ENCODE measurements at places on chromosomes 4 and X.

DNA sequence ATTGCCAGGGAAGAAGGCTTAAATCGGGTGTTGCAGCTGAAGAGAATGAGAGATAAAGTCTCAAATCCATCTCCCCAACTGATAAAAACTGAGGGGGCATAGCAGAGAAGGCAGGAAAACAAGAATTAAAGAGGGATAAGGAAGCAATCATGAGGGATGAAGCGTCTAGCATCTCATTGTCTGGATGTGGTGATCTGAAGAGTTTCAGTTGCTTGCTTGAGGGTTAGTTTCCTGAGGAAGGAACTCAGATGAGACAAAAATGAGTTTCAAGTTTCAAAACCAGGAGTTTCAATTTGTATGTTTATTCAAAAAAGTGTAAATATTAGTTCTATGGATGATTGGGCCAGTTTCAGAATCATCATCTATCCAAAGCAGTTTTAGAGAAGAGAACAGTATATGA is 496.9 kb downstream of the RAB28 start:
- no peak for DNase-seq

GRCh38 chr4:54779476-54780148 is 121.9 kb downstream of the KIT start:
- no peak for DNase-seq

GRCh38 chr4:140088323-140088967 is 65.5 kb downstream of the MAML3 start:
- no peak for DNase-seq

- DNase-seq: no peak
These were observed 420.4 kb upstream of the CTSO start for GRCh38 chr4:156374069-156374468.

DNA sequence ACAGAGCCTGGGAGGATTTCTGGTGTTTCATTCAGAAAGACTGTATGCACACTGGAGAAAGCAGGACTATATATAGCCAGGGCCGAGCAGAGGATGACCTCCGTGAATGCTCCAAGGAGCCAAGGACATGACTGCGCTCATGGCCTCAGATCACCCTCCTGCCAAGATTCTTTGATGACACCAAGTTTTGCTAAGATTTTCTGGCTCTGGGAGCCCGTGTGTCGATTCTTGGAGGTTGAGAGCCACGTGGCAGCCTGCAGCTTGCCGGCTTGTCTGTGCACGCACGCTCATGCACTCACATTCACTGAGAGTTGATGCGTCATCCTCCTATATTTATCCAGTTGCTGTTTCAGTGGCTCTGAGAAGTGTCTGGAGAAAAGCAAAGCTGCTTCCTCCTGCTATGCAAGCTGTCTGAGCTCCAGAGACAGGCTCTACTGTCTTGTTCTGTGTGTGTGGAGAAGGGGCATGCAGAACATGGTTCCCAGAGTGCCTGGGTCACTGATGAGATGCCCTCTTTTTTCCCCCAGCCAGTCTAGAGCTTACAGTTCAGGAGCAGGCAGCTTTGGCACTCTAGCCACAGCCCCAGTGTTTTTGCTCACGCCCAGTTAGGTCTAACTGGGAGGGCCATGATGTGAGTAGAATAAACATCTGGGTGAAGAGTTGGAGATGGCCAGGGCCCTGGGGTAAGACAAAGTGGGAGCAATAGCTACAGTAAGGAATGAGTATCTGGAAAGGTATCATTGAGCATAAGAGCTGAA is 64.9 kb upstream of the SCOC start:
- no peak for DNase-seq

DNA sequence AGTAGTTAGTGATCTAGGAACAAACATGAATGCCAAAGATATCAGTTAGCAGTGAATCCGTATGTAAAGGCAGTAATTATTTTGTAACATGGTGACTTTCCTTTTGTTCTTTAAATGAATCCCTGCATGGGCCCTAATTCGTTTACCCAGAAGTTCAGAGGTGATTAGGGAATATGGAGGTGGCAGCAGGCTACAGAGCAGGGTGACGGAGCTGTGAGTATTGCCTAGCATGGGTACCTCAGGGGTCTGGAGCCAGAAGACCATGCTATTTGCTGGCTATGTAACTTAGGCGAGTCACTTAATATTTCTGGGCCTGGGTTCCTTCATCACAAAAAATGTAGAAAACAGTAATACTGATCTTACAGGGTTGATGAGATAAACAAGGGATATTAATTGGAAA is 184.9 kb downstream of the ENOX2 start:
- DNase-seq: no peak
